ENCODE measurements at places on chromosomes 12 and 14.

DNA sequence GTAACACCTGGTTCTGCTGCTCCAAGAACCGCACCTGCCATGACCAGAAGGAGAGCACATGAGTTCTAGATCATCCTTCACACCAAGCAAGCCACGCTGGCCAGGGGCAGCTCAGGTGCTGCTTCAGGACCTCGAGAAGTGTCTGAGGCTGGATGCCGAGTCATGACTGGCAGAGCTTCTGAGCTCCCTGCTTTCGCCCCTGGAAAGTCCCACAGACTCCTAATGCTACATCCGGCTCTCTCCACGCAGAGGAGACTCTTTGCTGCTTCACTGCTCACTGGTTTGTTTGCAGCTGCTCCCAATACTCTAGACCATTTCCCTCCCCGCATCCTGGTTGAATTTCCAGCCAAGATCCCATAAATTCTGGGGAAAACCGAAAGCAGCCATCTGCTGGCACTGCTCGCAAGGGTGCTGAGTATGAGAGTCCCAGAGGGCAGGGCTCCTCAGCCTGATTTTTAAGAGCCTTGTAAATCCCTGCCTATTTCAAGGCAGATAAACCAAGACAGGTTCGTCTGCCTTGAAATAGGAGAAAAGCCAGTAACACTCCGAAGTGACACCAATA lies 1.4 kb downstream of the KRT2 start:
- no peak for DNase-seq

DNA sequence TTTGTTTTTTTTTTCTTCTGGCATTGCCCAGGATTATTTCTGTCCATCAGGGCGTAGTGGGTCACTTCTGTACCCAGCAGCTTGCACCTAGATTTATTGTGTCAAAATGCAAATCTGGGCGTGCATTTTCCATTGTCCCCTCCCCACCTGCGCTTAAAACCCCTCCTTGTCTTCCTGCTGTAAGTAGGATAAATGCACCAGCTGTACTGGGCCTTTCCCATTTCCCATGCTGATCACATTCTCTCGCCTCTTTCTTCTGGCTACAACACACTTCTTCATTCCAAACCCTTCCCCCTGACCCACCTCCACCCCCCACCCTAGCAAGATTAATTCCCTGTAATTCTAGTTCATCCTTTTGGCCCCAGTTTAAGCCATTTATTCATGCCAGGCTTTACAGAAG lies 128.0 kb downstream of the ETV6 start:
- no peak for DNase-seq

GRCh38 chr12:117662220-117662619 lies 300.8 kb upstream of the NOS1 start:
- DNase-seq: no peak

- no peak for DNase-seq
Observed at GRCh38 chr14:24908592-24909236, 141.2 kb downstream of the STXBP6 start.

DNA sequence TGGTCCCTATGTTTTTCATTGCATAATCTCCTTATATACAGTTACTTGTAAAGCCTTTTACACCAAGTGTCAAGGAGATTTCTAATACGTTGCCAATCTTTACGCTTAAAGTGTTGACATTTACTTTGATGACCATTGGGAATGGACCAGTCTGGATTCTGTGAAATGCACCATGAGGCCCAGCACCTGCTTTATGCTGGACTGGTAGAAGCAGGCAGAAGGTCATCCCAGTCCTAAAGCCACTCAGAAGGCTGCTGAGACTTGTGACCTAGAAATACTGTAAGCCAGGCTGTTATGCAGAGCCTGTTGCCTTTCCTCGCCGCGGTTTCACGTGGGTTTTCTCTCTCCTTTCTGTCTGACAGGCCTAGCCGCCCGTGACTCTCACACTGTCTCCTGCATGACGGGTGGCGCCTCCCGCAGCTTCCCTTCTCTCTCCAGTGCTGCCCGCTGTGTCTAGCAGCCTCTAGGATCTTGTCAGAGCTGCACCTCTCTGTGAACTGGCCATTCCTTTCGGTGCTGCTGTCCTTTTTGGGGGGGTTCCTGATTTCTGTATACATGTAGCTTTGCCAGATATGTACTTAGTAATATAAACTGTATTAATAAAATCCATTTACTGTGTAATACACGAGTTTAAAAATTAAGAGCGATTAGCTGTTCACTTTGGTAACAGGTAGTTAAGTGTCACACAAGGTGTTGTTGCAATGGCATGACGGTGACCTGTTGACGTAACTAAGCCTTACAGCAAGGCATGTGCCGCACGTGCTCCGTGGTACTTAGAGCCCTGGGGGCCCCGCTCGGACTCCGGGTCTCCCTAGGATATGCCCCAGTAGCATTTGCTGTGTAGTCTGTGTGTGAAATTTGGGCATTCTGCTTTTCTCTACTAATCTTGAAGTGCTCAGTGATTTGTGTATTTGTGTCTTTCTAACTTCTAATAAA lies 29.7 kb downstream of the XRCC3 start:
- DNase-seq: no peak

- no peak for DNase-seq
Observed at GRCh38 chr12:100608776-100609175, 35.3 kb downstream of the GAS2L3 start.

GRCh38 chr12:125944446-125944845 lies 879.2 kb downstream of the AACS start:
- DNase-seq: no peak

GRCh38 chr14:45112896-45113781 lies 21.1 kb downstream of the FKBP3 start:
- DNase-seq: no peak

DNA sequence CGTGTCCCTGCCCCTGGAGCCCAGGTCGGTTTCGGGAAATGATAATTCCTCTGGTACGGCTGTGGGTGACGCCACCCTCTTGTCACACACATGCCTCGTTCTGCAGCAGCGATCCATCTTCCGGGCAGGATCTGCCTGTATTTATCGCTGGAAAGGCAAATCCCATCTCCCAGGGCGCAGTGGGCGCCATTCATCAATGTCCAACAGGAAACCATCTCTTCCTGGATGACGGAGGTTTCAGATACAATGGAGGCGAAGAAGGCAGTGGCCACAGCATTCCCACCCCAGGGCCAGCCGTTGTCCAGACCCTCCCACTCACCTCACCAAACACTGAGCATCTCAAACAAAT lies 74.2 kb downstream of the NOC4L start:
- no peak for DNase-seq

- no peak for DNase-seq
Observed at GRCh38 chr12:31915446-31915845, 43.8 kb upstream of the RESF1 start.

DNA sequence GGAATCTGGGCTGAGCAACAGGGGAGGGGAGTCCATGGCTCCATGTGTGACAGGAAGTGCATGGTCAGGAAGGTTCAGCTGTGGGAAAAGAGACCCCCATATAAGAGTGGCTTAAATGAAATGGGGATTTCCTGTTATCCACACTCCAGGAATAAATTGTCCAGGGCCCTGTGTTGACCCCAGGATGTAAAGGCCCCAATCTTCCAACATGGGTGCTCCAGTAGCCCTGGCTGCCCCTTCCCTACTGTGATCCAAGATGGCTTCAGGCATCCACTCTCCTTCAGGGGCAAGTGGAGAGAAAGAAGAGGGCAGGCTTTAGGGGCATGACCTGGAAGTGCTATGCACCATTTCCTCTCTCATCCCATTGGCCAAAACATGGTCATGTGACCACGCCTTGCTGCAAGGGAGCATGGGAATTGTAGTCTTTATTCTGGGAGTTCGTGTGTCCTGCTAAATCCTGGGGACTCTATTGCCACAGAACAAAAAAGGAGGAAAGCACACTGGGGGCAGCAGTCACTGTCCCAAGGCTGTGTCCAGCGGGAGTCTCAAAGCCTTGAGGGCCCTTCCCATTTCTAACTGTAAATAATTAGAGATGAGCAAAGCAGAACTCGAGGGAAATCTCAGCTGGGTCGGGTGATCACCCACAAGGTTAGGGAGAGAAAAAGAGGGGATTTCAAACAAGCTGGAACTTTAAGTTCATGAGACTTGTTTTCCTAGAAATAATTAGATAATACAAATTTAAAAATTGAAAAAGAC lies 289.2 kb downstream of the ADGRD1 start:
- no peak for DNase-seq

GRCh38 chr12:91311081-91311480 lies 128.5 kb upstream of the DCN start:
- DNase-seq: no peak

DNA sequence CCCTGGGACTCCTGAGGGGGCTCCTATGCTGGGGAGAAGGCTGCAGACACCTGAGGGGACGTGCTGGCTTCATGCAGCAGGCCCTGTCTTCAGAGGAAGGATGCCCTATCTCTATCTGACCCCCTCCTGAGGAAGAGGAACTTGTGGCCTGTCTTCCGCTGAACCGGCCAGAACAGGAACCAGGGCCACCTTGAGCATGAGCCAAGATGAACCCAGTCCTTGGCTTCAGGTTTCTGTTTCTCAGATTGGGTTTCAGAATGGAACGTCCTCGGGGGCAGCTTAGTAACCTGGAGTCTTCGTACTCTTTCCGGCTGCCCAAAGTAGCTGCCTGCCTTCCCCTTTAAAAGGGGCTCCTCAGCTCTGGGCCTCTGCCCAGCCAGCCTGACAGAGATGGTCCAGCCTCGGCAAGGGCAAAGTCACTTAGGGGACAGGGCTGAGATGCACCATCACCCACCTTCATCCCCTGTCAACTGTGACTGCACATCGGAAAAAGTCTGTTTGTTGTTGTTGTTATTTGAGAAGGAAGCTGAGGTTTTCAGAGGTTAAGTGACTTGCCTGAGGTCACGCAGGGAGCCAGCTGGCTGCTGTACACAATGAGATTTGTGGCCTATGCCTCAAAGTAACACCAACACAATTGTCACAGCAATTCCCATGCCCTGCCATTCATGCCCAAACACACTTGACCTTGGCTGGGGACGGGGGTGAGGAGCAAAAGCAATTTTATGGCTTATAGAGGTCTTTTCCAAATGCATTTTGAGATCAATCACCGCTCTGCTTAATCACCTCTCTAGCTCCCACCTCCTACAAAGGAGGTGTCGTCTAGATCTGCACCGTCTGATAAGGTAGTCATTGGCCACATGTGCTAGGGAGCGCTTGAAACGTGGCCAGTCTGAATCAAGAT lies 13.4 kb downstream of the ASB2 start:
- DNase-seq: no peak

- no peak for DNase-seq
Observed at GRCh38 chr12:124560146-124560890, 7.1 kb downstream of the NCOR2 start.

DNA sequence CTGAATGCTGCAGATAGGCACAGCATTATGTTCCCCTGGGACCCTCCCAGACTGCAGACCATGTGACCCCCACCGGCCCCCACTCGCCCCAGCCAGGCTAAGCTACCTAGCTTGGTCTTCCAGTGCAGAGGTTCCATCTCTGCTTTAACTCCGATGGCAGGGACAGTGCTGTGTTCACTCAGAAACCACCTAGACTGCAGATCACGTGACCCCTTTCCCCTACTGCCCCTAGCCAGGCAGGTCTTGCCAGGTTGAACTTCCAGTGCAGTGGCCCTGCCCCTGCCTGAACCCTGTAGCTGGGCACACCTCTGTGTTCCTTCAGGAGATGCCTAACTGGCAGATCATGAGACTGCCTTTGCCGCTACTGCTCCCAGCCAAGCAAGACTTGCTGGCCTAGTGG lies 1116.2 kb downstream of the FLRT2 start:
- no peak for DNase-seq

GRCh38 chr12:42903736-42904135 lies 314.2 kb upstream of the PRICKLE1 start:
- DNase-seq: no peak

DNA sequence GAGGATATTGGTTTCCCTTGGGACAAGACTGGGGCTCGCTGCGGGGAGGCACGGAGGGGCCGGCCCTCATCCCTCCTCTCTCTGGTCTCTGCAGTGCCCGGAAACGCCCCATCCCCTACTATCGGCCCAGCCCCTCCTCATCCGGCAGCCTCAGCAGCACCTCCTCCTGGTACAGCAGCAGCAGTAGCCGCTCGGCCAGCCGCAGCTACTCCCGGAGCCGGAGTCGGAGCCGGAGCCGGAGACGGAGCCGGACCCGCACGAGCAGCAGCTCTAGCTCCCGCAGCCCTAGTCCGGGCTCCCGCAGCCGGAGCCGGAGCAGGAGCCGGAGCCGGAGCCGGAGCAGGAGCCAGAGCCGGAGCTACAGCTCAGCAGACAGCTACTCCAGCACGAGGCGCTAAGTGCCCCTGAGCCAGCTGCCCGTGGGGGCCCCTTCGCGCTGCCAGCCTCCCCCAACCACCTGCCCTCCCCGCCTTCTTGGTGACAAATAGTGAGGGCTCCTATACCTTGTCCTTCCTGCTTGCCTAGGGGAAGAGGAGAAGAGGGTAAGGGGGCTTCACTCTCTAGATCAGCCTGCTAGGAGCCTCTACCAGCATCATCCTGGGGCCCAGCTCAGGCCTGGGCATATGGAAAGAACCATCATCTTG lies 22.2 kb upstream of the HSPB8 start:
- no peak for DNase-seq

GRCh38 chr12:5965950-5966383 lies 20.9 kb upstream of the ANO2 start:
- DNase-seq: peak; percentile 28

- no peak for DNase-seq
Observed at GRCh38 chr12:55703288-55703687, 4.4 kb downstream of the ITGA7 start.

DNA sequence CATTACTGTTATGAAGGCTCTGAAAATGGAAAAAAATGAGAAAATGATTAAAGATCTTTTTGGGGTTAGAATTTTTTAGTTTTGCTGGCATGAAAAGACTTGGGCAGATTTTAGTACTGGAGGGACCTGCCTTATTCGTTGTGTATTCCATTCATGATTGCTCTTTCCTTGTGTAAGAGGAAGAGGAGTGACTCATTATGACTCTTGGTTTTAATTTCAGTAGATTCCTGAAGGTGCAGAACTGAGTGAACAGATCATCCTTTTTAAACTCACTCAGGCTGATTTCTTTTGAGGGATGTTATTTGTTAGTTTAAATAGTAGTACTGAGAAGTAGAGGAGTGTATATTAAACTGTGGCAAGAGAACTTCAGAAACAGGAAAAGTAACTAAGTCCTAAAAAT lies 41.6 kb downstream of the AKAP6 start:
- DNase-seq: no peak

DNA sequence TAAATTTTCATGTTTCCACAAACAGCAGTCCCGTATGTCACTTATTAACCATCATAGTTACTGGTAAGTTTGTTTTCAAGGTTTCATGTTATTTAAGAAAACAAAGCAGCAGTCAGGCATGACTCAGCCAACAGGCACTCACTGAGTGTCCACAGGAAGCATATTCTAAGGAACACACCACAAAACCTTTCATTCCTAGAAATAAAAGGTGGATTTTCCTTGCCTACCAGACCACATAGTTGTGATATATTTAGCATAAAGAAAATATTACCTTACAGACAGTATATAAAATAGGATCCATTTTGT lies 143.3 kb upstream of the AVPR1A start:
- no peak for DNase-seq

DNA sequence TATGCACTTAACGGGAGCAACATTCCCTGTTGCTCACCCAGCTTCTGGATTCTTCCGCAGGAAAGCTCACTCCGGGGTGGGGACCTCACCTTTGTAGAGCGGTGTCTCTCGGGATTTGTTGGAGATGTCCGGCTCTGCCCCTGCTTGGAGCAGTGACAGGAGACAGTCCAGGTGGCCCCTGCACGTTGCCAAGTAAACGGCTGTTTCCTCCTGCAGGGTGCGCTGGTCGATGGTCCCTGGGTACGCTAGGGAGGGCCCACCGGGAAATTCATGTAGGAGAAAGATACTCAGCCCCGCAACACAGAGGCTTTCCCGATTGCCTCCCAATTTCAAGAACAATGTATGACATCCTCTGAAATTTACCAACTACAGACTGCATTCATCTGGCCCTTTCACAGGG lies 23.1 kb downstream of the ASB2 start:
- no peak for DNase-seq

- no peak for DNase-seq
Observed at GRCh38 chr12:91868054-91868453, 277.6 kb downstream of the BTG1 start.
